ENCODE measurements at places on chromosomes 2 and 18.

- DNase-seq: no peak
Measured at GRCh38 chr2:79082987-79083386, 4.8 kb downstream of the REG1B start.

- peak; percentile 7 for DNase-seq
Measured at GRCh38 chr2:208320686-208321085, 54.6 kb downstream of the PIKFYVE start.

DNA sequence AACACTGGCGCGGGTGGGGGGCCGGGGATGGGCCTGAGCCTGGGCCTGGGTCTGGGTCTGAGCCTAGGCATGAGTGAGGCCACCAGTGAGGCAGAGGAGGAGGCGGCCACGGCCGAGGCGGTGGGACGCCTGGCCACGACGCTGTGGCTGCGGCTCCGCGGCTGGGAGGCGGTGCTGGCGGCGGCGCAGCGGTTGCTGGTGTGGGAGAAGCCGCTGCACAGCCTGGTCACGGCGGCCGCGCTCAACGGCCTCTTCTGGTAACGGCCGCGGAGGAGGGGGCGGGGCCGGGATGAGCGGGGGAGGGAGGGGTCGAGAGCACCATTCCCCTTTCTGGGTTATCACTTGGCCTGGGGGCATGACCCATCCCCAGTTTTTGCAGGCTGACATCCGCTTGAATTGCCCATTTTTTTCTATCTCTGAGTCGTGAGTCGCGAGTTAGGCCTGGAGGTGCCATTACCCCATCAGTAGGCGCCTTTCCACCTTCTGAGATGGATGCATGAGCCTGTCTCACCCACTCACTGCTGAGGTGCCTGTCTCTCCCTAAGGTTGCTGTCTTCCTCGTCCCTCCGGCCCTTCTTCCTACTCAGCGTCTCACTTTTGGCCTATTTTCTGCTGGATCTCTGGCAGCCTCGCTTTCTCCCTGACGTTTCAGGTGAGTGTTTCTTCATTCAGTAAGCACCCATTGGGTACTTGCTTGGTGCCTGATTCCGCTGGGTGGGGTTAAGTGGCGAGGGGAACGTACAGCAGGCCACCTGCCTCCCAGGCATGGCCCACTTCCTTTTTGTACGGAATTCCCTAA lies 501 bp downstream of the RETREG2 start:
- DNase-seq: peak; percentile 16

- no peak for DNase-seq
Measured at GRCh38 chr2:10028407-10028987, 14.9 kb upstream of the KLF11 start.

DNA sequence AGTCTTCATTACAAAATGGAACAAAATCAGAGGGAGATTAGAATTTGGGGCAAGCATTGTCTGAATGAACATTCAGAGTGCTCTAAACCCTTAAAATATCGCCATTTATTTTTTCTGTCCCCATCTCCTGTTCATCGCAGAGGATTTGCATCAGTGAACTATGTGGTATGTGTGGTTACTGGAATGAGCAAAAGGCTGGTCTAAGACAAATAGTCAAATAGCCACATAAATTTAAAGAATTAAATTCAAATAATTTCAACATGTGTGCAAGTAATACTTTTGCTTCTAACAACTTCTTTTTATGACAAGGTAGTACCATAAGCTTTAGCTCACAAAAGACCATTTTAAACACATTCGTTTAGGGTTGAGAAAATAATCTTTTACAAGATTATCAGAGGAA lies 82.6 kb upstream of the ST8SIA3 start:
- DNase-seq: no peak

GRCh38 chr18:22169011-22169888 lies at the start of gene GATA6:
GATA6 (plus strand) TSS chr18:22169589; CDS start chr18:22171145, 1,556 bp downstream.
- peak; percentile 87 for DNase-seq

Data from fibroblast of skin of right quadriceps (primary cell).